ENCODE measurements at places on chromosomes 5 and 9.

DNA sequence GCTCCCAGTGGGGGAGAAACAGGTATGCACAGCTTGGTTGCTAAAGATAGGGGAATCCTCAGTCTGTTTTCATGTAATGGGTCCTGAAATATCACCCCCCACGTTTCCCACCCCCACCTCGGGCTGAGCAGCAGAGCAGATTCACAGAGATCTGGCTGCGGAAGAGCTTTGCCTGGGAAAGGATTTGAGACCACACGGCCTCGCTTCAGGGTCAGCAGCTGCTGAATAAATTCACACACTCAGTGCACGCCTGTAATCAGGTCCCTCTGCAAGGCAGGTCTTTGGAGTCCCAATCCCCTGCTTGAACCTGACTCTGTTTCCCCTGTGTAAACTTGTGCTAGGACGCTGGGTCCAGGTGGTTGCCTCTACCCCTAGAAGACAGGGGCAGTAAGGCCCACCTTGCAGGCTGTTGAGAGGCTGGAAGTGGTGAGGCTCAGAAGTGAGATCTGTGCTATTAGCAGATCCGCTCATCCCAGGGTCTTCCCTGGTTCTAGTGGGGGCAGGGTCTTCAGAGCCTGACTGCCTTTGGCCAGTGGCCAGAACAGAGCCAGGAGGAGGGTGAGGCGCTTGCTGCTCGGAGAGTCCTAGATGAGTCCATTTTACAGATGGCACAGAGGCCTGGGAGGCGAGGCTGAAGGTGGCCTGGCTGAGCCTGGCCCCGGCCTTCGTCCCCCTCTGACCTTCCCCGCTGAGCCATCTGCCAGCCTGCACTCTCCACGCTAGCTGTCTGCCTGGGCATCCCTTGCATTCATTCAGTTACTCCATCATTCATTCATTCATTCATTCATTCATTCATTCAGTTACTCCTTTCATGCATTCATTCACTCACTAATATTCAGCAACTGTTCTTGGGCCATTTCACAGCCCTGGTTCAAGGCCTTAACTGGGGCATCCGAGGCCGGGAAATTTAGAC is 16.7 kb upstream of the NEURL1B start:
- no peak for DNase-seq

DNA sequence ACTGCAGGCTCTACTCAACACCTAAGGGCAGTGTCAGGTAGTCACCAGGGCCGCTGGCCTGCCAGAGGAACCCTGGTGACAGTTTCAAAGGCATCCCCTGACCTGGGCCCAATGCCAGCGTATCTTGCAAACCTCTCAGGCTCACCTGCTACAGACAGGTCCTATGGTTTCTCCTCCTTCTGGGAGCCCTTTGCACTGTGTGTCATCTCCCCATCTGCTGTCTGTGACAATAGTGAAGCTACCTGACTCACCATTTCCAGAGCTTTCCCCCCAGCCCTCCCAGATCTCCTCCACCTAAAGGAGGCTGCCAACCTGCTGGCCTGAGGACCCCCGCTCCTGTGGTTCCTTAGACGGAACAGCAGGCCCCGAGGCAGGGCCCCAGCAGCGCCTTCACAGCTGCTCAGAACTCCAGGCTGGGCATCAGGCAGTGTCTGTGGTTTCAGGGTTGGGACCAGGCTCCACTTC is 203.1 kb downstream of the FSTL4 start:
- no peak for DNase-seq

GRCh38 chr5:33441241-33442177 is 744 bp downstream of the TARS1 start:
- DNase-seq, result peak; percentile 41

GRCh38 chr5:169300468-169301385 is at the start of gene SLIT3:
SLIT3 (minus strand) TSS chr5:169301139; CDS start chr5:169300709, 430 bp downstream.
- DNase-seq, result no peak

- DNase-seq, result no peak
Observed at GRCh38 chr5:166356096-166356495, 1935.3 kb upstream of the WWC1 start.

DNA sequence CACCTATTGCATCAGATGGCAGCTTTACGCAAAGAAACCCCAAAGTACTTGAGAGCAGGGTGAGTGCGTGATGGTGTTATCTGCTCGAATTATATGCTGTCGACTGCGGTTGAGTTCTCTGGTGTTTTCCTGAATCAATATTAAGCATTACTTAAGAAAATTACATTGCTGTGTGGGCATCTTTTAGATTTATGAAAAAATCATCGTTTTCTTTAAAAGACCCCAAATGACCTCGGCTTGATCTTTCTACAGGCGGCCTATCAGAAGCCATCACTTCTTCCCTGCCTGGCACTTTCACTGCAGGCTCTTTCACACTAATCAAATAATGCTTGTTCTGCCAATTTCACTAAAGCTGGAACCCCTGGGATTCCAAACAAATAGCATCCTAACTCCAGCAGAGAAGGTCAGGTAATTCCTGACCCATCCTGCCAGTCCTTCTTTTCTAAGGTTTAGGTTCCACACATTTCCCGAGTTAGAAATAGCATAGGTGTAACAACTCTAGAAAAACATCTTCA is 1.7 kb downstream of the UBE2QL1 start:
- no peak for DNase-seq

GRCh38 chr5:111752426-111752965 is 4.5 kb downstream of the NREP start:
- DNase-seq, result no peak

- peak; percentile 35 for DNase-seq
Observed at GRCh38 chr9:109411798-109412352, 86.2 kb downstream of the PTPN3 start.

- no peak for DNase-seq
Observed at GRCh38 chr9:695252-695651, 146.2 kb upstream of the DMRT1 start.

DNA sequence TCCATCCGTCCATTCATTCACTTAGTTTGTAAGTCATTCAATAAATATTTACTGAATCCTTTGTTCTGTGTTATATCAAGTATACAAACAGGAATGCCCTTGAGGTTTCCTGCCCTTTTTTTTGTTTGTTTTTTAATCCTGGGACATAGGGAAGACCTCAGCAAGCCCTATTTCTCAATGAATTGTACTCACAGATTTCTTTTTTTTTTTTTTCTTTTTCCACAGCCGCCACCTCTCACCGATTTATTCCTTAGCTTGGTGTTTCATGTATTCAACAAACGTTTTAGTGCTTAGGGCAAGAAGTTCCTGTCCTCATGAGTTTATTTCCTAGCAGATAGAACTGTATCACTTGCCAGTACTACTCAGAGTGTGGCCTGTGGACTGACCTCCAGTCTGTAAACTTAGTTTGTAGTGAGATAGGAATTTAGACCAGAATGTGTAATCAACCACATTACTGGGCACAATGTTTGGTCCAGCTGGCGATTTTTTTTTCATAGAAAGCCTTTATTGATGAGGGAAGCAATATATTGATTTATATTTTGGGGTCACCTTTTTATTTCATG is 35.4 kb upstream of the C5orf47 start:
- DNase-seq, result no peak

DNA sequence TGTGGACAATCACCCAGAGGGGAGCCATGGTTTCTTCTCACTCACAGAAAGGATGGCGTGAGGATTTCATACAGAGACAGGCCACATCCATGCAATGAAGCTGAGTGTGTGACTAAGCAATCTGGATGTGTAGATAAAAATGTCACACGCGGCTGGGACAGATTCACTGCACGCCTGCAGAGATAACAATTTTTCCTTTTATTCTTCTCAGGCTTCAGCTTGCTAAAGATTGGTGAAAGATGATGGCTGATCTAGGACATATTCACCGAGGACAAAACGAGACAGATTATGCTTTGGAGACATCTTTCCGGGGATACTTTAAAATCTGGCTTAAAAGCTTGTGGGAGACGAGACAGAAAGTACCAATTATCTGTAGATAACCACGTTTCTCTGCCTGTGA is 313.9 kb upstream of the TRPC7 start:
- DNase-seq, result no peak

DNA sequence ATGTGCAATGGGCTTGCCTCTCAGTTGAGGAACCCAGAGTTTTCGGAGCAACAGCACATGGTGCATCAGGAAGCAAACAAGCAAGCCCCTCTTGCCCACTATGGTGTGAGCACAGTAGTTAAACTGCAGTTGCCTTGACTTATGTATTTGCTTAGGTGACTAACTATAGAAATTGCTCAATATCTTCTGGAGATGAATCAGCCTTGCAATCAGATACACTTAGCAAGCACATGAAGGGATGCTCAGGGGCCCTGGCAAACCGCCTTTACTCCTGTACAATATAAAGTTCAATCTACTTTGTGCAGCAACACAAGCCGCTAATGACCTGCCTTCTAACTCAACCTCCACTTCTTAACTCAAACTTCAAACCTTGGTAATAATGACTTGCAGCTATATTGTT is 581.7 kb upstream of the RIOK2 start:
- no peak for DNase-seq

GRCh38 chr5:30878296-30878695 is 315.2 kb upstream of the CDH6 start:
- DNase-seq, result no peak

- DNase-seq, result peak; percentile 64
Observed at GRCh38 chr9:32426278-32426939, 42.0 kb downstream of the ACO1 start.

GRCh38 chr9:94993160-94993820 is 266.8 kb downstream of the AOPEP start:
- DNase-seq, result no peak

DNA sequence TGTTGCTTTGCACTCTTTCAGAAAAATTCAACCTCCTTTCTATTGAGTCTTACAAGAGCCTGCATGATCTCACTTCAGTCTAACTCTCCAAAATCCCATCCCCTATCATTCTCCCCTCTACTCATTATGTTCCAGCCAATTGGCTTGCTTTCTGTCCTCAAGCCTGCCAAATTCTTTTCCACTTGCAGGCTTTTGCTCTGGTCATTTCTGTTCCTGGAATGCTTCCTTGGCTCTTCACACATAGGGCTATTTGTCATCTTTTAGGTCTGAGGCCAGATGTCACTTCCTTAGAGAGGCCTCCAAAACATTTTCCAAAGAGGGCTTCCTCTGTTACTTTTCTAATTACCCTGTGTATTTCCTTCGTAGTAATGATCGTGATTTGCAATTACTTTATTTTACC is 11.8 kb upstream of the CHD1 start:
- peak; percentile 54 for DNase-seq

- DNase-seq, result no peak
Observed at GRCh38 chr9:113594484-113595299, 131.2 kb downstream of the RGS3 start.

GRCh38 chr9:37404590-37404989 is 17.9 kb upstream of the GRHPR start:
- no peak for DNase-seq

DNA sequence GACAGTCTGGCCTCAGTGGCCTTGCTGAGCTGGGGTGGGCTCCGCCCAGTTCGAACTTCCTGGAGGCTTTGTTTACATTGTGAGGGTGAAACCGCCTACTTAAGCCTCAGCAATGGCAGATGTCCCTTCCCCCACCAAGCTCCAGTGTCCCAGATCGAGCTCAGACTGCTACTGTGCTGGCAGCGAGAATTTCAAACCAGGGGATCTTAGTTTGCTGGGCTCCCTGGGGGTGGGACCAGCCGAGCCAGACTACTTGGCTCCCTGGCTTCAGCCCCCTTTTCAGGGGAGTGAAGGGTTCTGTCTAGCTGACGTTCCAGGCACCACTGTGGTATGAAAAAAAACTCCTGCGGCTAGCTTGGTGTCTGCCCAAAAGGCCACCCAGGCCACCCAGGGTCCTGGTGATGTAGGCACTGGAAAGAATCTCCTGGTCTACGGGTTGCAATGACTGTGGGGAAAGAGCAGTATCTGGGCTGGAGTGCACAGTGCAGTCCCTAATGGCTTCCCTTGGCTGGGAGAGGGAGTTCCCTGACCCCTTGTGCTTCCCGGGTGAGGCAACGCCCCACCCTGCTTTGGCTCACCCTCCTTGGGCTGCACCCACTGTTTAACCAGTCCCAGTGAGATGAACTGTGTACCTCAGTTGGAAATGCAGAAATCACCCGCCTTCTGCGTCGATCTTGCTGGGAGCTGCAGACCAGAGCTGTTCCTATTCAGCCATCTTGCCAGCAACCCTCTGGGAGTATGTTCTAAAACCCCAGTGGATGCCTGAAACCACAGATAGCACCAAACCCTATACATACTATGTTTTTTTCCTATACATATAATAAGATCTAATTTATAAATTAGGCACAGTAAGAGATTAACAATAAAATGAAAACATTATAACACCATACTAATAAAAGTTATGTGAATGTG is 95.5 kb downstream of the TMEM161B start:
- no peak for DNase-seq

- DNase-seq, result no peak
Observed at GRCh38 chr9:72577212-72577753, 55.9 kb downstream of the TMC1 start.

DNA sequence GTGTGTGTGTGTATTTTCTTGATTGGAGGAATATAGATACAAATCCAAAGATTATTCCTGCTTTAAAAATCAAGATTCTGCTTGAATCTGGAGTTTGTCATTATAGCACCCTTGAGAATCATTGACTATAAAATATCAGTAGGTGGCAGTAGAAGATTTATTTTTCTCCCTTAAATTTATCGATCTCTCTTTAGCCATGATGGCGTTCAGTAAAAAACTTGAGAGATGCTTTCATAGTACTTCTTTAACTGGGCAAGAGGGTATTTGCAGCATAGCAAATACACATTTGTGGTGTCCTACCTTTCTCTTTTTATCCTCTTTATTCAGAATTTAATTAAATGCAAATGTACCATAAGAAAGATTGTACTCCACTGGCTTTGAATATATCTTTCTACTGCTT is 307.7 kb downstream of the ADGRV1 start:
- DNase-seq, result peak; percentile 40

GRCh38 chr5:171427318-171428167 is 8.1 kb downstream of the FGF18 start:
- no peak for DNase-seq

DNA sequence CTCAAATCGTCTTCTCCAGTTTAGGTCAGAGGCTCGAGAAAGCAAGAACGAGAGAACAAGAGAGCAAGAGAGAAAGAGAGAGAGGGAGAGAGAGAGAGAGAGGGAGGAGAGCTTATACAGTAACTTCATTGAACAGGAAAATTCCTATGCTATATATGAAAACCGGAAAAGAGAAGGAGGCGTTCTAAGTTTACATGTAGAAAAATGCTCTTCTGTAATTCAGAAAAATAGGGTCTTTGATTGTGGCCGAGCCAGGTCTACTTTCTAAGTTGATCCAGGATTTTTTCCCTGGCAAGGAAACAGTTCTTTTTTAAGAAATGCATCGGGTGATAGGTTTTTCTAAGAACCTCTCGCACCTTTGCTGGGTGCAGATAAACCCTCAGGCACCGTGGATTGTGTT is 29.5 kb downstream of the COL15A1 start:
- DNase-seq, result no peak

- DNase-seq, result no peak
Observed at GRCh38 chr5:1548702-1549474, 25.1 kb upstream of the LPCAT1 start.

GRCh38 chr9:15377625-15378540 is 44.8 kb upstream of the SNAPC3 start:
- DNase-seq, result no peak

DNA sequence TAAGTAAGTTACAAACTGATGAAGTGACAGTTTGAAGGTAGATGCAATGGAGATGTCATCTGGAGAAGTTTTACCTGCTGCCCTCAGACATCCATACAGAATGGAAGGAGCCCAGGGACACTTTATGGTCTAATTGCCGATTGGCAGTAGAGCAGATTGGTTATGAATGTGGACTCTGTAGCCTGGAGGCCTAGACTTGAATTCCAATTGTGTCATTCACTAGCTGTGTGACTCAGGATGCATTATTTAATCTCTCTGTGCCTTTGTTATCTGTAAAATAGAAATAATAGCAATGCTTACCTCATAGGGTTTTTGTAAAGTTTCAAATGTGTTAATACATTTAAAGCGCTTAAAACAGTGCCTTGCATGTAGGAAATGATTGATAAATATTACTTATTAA is 5.2 kb upstream of the TCERG1 start:
- no peak for DNase-seq

All from globus pallidus (tissue), 1 donor.